RPMI7951 (cell line): ENCODE measurements at places on chromosomes 6 and 20.

GRCh38 chr6:45712786-45713185, 302.9 kb downstream of the CLIC5 start:
- DNase-seq: peak; percentile 26

GRCh38 chr6:46338131-46338530, 153.1 kb downstream of the RCAN2 start:
- no peak for DNase-seq

DNA sequence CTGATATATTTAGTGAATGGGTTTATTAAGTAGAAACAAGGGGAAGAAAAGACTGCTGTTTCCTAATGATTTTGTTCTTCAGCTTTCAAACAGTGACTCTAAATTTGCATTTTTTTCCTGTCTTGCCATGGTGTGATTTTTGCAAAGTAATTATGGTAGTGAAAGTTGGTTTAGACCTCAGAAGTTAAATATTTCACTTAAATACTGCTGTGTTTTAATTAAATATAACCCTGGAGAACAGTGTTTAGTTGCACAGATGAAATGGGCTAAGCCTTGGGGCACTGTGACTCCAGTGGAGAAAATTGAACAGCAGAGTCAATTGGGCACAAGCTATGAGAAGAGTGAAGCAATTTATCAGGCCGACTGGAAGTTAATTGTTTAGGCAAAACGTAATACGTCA, 111.1 kb upstream of the MCHR2 start:
- no peak for DNase-seq

DNA sequence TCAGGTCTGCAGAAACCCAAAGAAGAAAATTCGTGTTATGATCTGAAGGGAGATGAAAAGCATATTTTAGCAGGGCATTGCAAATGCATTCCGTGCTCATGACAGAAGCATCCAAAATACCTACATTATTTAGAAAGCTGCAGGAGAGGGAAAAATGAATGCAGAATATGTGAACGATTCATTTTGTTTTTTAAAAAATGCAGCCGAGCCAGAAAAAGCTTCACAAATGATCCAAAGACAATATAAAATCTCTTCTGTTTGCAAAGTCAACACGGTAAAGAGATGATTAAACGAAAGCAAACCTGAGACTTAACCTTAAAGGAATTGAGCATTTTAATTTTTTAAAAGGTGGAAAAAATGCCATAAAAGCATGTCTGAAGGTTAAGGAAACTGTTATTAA, 136.1 kb upstream of the SULF2 start:
- no peak for DNase-seq

DNA sequence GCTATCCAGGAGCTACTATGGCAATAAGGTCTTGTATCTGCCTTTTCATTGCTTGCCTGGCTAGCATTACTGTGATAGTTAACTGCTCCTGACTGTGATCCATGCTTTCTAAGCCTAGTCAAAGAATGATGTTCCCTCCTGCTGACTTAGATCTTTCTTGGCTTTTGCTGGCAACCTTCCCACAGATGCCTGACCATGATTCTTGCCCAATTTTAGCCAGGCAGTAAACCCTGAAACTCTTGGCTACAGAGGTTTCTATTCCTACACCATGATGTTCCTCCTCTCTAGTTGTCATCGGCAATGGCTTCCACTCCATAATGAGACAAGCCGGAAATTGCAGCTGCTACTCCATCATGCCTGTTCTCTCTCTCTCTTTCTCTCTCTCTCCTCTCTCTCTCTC, 238.1 kb downstream of the HAO1 start:
- no peak for DNase-seq

- no peak for DNase-seq
Observed at GRCh38 chr6:156098839-156099238, 643.2 kb upstream of the NOX3 start.

DNA sequence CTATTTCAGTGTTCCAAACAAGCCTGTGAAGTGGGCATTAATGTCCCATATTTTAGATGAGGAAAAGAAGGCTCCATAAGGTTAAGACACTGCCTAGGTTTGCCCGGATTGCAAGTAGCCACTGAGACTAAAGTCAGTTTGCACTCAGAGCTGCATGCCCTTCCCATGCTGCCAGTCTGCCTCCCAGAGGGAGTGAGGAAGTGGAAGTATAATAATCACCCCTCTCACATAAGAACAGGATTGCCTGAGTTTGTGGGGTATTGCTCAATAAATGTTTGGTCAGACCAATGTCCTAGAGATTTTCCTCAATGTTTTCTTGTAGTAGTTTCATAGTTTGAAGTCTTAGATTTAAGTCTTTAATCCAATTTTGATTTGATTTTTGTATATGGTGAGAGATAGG, 43.9 kb upstream of the CLIC5 start:
- DNase-seq: no peak

DNA sequence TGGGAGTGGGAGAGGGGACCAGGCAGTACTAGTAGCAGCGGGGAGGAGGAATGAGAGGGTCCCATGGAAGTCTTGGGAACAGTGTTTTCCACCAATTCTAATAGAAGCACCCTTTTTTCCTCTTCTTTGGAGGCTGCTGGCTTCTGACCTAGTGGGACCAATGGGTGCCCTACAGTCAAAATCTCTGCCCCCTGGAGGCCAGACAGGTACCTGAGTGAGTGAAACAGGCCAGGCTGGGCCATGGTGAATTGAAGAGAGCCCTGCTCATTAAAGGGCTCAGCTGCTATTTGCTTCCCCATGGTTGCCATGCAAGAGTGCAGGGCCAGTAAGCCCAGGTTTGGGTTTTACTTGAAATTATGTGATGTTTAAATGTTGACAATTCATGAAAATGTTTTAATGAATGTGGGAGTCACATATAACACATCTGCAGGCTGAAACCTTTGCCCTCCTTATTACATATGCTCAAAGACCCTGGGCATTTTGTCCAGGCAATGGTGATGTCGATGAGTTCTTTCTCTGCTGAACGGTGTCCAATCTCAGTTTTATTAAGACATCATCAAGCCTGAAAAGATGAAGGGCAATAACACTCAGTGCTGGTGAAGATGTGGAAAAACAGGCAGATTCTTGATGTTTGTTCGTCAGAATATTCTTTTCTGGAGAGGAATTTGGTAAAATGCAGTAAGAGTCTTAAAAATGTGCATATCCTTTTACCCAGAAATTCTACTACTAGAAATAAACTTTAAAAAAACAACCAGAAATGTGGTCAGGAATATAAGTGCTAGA, 42.3 kb upstream of the OCSTAMP start:
- no peak for DNase-seq

- peak; percentile 64 for DNase-seq
Observed at GRCh38 chr6:128118401-128118800, 217.5 kb upstream of the THEMIS start.

GRCh38 chr6:71681234-71681867, 205.0 kb upstream of the RIMS1 start:
- DNase-seq: no peak

DNA sequence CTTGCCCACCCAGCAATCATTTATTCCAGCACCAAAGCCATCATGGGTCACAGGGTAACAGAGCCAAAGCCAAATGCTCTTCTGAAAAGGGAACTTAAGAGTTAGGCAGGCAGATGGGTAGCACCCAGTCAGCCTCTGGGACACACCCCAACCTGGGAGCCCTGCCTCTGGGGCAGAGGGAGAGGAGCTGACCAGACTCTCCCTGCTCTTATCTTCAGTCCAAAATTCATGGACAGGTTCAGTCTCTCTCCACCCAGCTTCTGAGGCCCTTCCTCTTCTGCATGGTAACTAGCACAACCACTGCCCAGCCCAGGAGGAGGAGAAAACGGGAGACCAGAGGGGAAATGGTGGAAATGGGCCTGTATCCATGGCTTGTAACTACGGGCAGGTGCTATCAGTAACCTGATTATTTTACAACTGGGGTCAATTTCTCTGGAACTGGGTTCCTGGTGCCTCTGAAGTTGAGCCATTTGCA, 105.4 kb downstream of the NOL4L start:
- DNase-seq: no peak

GRCh38 chr20:46122071-46122470, 4.0 kb downstream of the CD40 start:
- peak; percentile 78 for DNase-seq

DNA sequence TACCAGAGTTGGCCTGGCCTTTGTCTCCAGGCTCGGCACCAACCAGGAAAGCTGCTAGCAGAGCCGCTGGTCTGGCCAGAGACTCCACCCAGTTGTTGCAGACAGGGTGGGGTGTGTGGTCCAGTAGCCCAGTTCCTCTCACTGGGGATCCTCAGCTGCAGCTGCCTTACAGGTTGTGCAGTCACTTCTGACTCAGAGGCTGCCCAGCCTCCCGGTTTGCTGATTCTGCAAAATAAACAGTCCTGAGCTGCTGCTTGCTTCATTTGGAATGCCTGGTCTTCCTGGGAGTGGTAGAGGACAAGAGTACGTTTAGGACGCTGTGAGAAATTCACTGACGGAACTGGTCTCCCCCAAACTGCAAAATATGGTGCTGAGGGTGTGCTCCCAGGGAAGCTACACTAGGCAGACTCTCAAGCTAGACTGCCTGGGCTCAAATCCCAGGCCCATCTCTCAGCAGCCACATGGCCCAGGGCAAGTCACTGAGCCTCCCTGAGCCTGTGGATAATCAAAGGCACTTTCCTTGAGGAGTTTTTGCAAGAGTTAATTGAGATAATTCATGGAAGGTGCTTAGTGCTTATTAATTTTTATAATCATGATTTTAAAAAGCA, 246.1 kb downstream of the TFAP2C start:
- peak; percentile 96 for DNase-seq
